ENCODE measurements at places on chromosomes 16 and 17. TPM values are rescaled to one million over a fixed set of nuclear protein-coding genes. Genes with fewer than 3 reads are reported as not detected.

Gene NXPH3
- 2.9 TPM for total RNA-seq

Gene SLC5A2
- 3.7 TPM for total RNA-seq

Gene TVP23A
- 0.52 TPM for total RNA-seq

Gene NKD1
- total RNA-seq, result 32.0 TPM

Gene KRTAP4-4
- total RNA-seq, result not detected

Gene ESRP2
- total RNA-seq, result 67.0 TPM

Gene KRT17
- total RNA-seq, result not detected

Gene GAST
- not detected for total RNA-seq

Gene DNAI2
- 0.32 TPM for total RNA-seq

Gene ITGAD
- total RNA-seq, result 0.09 TPM

Gene CPD
- 223 TPM for total RNA-seq

Gene ZNF469
- 3.7 TPM for total RNA-seq

Gene SLC16A6
- total RNA-seq, result 0.49 TPM

Gene KATNIP
- total RNA-seq, result 38.9 TPM

Gene SDR42E1
- 10.5 TPM for total RNA-seq

Gene CES3
- 5.2 TPM for total RNA-seq

Gene COPZ2
- 39.3 TPM for total RNA-seq

Gene SLC38A8
- total RNA-seq, result not detected

Gene KRT25
- total RNA-seq, result not detected

Gene NME4
- total RNA-seq, result 105 TPM

Gene FLOT2
- total RNA-seq, result 113 TPM

Gene SCO1
- 33.4 TPM for total RNA-seq

Gene AATF
- total RNA-seq, result 39.6 TPM

Gene CA4
- total RNA-seq, result 328 TPM

Gene ZCCHC14
- 25.1 TPM for total RNA-seq

Gene HOXB6
- 2.0 TPM for total RNA-seq

Gene PIGL
- total RNA-seq, result 23.5 TPM

Gene TXNDC17
- total RNA-seq, result 101 TPM

Gene OTOP3
- not detected for total RNA-seq

Gene PLEKHG4
- total RNA-seq, result 6.7 TPM

Gene KRT34
- total RNA-seq, result not detected
